Kasumi-1 (cell line): ENCODE measurements at places on chromosomes 16 and 17.

DNA sequence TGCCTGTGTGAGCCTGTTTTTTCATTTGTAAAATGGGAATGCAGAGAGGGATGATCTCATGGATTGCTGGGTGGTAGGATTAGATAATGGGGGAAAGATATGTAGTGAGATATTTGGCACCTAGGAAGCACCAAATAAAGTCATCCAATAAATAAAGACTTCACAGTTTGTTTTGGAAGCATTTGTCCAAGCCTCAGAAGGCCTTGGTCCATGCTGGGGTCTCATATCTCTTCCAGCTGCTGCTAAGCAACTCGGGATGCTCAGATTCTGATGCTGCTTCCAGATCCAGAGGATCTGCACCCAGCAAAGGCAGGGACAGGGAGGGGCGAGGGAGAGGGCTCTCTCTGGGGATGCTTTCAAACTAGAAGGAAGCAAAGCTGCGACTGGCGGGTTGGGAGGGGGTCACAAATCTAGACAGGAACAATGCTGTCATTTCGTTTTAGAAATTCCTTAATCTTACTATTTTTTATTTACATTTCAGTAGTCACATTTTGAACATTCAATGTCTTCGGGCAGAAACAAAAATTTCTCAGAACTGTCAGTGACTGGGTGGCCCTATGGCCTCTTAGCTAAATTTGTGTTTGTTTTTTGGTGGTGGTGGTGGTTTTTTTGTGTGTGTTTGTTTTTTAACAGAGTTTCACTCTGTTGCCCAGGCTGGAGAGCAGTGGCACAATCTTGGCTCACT lies 114.9 kb upstream of the CDH5 start:
- no peak for DNase-seq

GRCh38 chr16:89104930-89105571 lies 11.4 kb downstream of the ACSF3 start:
- DNase-seq: no peak

- DNase-seq: no peak
Measured at GRCh38 chr17:71379512-71379911, 741.3 kb upstream of the SOX9 start.

DNA sequence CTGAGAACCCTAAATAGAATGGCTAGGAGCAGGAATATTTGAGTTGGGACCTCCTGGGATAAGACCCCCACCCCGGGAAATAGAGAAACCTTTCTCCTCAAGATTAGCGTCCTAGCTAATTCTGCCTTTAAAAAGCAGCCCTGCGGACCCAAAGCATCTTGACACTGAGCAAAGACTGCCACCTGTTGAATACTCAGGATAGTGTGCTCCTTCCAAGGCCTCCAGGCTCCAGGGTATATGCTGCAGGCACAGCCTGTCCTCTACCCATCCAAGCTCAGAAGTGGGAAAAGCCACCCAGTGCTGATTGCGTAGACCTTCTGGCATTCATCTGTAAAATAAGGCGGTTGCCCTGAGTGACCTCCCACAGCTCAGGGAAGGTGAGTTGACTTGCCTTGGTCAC lies 456.2 kb upstream of the DYNLRB2 start:
- DNase-seq: no peak

GRCh38 chr17:21551081-21551881 lies 141.0 kb upstream of the KCNJ18 start:
- DNase-seq: no peak

DNA sequence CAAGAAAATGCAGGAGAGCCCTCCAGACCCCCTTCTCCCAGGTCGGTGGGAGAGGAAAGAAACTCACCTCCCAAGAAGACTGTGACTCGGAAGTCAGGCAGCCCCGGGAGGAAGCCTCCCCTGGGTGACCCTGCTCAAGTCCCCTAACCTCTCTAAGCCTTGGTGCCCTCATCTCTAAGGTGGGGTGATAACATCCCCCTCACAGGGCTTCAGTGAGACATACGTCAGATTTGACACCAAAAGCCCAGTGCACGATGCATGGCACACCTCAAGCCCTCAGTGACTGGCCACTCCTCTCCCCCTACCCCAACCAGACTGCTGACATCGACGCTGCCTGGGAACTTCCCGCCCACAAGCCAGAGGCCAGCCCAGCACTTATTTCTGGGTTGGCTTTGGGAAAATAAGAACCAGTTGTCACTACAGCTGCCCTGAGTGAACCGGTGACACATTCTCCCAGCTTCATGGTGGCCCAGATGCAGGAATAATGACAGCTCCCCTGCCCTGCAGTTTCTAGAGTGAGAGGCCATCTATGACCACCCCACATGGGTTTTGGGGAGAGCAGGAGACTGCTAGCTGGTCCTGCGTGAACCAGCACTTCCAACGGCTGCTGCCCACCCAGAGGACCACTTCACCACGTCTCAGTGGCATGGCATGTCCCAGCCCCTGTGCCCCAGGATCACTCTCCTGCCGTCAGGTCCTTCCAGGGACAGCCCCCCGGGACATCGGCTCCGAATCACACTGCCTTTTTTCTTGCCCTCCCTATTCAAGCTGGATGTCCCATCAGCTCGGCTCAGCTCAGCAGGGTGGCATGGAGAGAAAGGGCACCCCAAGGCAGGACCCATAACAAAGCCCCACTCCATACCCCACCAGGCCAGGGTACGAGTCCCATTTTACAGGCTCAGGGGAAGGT lies 9.5 kb downstream of the KNOP1 start:
- DNase-seq: no peak

DNA sequence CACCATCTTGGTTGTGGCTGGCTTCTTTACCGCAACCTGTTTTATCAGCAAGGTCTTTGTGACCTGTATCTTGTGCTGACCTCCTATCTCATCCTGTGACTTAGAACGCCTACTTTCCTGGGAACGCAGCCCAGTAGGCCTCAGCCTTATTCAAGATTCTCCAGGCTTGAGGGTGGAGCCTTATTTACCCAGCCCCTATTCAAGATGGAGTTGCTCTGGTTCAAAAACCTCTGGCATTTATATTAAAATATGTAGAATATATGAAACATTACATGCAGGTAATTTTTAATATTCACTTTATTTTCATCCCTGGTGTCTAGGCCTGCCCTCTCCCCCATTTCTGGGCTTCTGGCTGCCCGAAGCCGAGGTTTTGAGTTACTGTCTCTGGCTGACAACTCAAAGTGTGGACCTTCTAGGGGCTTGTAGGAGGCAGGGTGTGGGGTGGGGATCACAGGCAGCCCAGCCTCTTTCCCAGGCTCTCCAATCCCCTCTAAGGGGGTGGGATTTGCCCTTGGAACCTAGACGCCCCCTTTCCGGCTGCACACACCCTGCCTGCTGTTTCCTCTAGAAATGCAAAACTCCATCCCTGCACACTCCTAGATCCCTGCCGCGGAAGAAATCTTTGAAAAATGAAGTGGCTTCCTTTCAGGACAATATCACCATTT lies 152.0 kb downstream of the KCNJ12 start:
- DNase-seq: no peak

GRCh38 chr16:86970279-86970678 lies 346.9 kb downstream of the C16orf95 start:
- DNase-seq: no peak

- no peak for DNase-seq
Measured at GRCh38 chr17:82342361-82343079, 9.0 kb upstream of the SECTM1 start.

- no peak for DNase-seq
Measured at GRCh38 chr17:59027750-59028149, 78.9 kb downstream of the TRIM37 start.

DNA sequence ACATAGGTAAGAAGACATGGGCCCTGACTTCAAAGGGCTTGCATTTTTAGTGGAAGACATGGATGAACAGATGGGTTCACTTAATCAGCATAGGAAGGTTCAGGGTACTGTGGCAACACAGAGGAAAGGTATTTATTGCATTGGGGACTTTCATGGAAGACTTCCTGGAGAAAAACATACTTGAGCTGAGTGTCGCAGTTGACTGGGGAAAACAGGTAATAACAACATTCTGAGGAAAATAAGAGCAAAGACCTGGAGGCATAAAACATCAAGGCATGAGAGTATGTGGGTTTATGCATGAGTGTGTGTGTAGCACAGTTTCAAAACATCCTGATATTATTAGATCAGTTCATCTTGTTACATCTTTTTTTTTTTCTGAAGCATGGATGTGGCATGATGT lies 82.7 kb downstream of the MAP2K6 start:
- DNase-seq: no peak

GRCh38 chr17:77405867-77406732 lies 265.3 kb downstream of the SEC14L1 start:
- peak; percentile 71 for DNase-seq

DNA sequence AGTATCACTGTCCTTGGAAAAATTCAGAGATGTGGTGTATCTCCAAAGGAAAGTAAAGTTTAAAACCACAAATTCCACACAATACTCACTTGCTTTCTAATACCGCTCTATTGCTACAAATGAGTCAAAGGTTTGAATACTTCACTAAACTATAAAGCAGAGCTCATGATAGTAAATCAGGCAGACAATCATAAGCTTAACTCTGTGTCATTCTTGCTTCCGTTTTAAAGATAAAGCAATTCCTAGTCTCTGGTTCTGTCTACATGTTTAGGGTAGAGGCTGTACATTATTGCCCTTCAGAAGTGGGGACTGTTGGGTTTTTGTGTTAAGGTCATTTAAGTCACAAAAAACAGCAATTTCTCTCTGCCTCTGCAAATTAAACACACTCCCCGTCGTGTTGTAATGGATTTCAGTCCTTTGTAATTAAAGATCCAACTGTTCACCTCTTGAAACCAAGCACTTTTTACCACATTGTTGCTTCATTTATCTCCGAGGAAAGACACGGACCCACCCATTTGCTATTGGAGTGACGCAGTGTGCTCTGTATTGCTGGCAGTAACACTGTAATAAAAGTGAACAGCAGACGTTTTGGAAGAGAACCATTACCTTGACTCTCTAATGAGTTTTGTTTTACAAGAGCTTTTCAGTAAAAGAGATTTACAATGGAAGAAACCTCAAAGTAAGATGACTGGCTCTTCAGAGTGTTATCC lies 83.1 kb upstream of the CNTNAP4 start:
- no peak for DNase-seq

DNA sequence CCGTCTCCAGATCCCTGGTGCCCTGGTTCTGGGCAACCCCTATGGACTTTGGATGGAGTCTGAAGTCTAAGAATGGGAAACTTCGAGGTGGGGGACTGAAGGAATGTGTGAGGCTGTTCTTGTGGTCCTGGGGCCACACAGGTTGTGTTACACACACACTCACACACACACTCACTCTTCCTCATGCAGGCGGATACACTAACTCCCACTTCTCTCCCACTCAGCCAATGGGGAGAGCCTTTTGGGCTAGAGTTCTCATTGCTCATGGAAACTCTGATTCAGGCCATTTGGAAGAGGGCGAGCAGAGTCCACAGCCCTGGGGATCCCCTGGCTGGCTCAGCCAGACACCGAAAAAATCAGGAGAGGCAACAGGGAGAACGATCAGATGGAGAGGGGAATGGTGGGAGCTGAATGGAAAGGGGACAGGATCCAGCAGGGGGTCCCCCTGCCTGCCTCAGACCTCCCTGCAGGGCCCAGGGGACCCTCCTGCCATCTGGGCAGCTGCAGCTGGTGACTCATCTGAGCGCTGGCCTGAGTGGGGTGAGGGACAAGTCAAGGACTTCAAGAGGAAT lies 9.1 kb downstream of the IGFBP4 start:
- DNase-seq: no peak

DNA sequence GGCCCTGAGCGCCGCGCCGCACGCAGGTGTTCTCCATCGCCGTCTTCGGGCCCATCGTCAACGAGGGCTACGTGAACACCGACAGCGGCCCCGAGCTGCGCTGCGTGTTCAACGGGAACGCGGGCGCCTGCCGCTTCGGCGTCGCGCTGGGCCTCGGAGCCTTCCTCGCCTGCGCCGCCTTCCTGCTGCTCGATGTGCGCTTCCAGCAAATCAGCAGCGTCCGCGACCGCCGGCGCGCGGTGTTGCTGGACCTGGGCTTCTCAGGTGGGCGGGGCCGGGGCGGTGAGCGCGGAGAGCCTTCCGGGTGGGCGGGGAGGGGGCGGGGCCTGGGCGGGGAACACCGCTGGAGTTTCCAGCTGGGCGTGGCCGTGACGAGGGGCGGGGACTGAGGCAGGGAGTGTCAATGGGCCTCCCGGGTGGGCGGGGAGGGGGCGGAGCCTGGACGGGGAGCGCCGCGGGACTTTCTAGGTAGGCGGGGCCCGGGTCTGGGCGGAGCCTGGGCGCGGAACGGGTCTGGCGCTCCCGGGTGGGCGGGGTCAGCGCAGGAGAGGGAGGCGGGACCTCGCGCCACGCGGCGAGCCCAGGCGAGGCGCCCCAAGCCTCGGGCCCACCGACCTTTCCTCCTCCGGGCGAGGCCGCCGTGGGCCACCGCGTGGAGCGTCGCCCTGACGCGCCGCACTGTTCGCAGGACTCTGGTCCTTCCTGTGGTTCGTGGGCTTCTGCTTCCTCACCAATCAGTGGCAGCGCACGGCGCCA lies 2.4 kb downstream of the SYNGR3 start:
- peak; percentile 23 for DNase-seq

GRCh38 chr17:11952610-11953009 lies 44.7 kb downstream of the ZNF18 start:
- DNase-seq: no peak

- DNase-seq: no peak
Measured at GRCh38 chr17:79515646-79516571, 94.9 kb downstream of the RBFOX3 start.

DNA sequence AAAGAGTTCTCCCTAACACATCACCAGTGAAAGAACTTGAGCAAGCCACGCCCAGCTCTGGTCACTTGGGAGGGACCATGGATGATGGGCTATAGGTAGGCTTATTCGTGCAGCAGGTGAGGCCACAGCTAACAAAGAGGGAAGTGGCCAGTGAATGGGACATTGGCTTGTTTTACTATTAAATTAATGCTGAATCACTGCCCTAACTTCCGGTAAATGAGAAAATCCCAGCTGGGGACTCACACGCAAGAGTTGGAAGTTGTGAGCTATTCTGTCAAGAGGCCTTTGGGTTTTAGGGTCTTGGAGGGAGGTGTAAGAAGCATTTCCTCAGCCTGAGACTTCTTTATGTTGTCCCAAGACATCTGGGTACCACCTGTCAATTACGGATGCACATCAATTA lies 315.3 kb downstream of the XYLT1 start:
- DNase-seq: no peak

DNA sequence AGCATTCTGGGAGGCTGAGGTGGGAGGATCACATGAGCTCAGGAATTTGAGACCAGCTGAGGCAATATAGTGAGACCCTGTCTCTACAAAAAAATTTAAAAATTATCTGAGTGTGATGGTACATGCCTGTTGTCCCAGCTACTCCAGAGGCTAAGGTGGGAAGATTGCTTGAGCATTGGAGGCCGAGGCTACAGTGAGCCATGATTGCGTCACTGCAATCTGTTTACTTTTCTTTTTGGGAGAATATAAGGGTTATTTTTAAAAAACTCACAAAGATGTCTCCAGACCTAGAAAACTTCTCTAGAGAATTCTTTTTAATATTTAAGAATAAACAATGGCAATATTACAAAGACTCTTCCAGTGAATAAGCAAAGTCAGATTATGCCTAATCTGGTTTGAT lies 226.9 kb downstream of the BCAS3 start:
- no peak for DNase-seq

DNA sequence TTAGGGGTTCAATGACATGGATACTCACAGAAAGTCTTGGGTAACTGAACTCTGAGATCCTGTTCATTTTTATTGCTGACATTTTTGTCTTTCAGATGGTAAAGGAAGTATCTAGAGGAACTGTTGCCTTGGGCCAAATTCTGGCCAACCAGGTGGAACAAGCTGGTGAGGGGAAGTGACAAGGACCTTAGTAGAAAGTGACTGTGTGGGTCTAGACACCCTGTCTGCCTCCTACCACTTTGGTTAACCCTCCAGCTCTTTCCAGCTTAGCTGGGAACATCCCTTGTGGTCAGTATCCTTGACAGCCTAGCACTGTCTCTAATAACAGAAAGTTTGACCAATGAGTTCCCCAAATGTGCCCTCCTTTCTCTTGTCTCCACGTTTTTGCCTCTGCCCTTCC lies 28.8 kb upstream of the PRKCB start:
- DNase-seq: peak; percentile 30
